ENCODE measurements at places on chromosomes 6 and 20.

DNA sequence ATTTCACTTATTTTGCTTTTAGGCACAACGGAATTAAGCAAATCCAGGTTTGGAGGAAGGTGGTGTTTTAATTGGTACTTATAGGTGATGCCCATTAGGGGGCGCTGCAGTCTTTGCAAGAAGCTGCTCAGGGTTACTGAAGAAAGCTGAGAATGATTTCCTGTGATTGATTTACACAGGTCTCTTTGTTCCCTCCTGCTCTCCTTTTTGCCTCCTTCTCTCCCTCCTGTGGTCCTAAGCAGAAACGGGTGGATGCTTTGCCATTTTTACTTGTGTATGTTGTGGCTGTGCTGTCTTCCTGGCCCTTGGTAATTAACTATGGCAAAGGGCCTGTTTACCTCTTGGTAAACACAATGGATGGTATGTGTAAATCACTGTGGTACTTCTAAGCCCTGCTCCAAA is 97.8 kb downstream of the ANKS1A start:
- peak; percentile 83 for DNase-seq

- no peak for DNase-seq
Observed at GRCh38 chr20:63678667-63679465, 17.6 kb upstream of the TNFRSF6B start.

GRCh38 chr20:36571564-36572504 is 1.6 kb upstream of the TGIF2 start:
- DNase-seq, result no peak

DNA sequence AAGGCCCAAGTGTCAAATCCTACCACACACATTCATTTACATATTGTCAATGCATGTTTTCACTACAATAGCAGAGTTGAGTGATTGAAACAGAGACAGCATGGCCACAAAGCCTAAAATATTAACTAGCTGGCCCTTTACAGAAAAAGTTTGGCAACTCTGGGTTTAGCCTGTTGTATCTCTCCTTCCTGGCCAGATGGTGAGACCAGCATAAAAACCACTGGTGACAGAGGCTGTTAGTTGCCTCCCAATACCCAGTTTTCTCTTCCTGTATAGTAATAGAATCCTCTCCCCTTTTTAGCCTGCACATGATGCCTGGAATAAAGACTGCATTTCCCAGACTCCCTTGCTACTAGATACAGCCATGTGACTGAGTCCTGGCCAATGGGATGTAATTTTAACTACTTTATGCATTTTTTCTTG is 100.0 kb upstream of the TAB2 start:
- DNase-seq, result no peak

- DNase-seq, result no peak
Observed at GRCh38 chr6:14142063-14142450, 24.5 kb downstream of the CD83 start.

DNA sequence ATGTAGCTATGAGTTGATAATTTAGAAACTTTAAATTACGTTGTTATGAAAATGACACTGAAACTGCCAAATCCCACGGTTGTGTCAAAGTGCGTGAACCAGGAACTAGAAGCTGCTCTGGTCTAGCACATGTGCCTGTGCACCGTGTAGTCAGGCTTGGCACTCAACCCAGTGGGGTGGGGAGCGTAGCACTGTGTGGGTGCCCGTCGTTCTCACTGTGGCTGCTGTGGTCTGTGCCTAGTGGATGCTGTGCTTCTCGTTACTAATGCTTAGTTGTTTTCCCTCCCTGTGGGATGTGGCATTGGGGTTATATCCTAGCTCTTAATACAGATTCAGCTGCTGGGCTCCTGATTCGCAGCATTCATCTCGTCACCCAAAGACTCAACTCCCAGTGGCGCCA is 46.2 kb upstream of the ADIG start:
- DNase-seq, result no peak

DNA sequence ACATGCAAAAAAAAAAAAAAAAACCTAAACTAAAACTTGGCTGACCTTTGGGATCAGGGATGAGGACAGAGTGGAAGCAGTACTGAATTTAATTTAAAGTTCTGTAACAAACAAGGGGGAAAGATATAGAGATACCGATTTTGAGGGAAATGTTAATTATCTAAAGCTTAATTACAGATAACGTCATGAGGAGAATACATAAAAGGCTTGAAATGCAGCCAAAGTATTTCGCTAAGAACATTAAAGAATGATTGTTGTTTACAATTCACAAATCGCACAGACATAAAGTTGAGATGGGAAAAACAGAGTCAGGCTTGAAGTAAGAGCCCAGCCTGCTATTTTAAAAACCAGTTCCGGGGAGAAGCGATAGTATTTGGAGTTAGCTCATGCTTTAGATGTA is 208.0 kb upstream of the SASH1 start:
- no peak for DNase-seq

- DNase-seq, result peak; percentile 41
Observed at GRCh38 chr6:136066005-136066404, 184.1 kb downstream of the MTFR2 start.

- DNase-seq, result no peak
Observed at GRCh38 chr6:115972679-115973078, 88.0 kb downstream of the FRK start.

GRCh38 chr20:37207171-37207570 is 27.8 kb upstream of the MROH8 start:
- no peak for DNase-seq

- no peak for DNase-seq
Observed at GRCh38 chr6:36787210-36787609, 52.0 kb downstream of the CPNE5 start.

DNA sequence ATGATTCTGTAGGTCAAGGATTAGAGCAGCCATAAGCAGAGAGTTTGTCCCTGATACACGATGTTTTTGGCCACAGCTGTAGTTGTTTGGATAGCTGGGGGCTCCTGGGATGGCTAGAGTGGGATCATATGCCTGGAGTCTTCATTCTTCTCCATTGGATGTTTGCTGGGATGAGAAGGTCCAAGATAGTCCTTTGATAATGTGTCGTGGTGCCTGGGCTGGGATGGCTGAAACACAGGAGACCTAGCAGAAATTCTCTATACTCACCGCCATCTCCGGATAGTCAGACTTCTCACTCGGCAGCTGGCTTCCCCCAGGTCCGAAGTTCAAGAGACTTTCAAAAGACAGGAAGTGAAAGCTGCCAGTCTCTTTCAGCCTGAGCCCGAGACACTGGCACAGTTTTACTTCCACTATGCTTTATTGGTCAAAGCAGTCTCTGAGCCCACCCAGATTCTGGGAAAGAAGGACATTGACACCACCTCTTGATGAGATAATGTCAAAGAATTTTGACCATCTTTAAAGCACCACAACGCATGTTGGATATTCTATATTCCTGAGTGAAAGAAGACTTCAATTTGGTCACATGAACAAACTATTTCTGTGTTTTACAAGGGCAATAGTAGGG is 16.0 kb downstream of the MARCKS start:
- DNase-seq, result no peak

GRCh38 chr6:169960886-169961611 is 209.6 kb downstream of the ERMARD start:
- DNase-seq, result no peak

DNA sequence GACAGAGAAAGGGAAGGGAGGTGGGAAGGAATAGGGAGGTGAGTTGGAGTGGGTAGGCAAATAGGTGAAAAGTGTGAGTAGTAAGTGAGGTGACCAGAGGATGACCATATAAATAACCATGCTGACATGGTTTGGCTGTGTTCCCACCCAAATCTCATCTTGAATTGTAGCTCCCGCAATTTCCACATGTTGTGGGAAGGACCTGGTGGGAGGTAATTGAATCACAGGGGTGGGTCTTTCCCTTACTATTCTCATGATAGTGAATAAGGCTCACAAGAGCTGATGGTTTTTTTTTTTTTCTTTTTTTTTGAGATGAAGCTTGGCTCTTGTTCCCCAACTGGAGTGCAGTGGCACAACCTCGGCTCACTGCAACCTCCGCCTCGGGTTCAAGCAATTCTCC is 21.5 kb upstream of the SMIM13 start:
- no peak for DNase-seq

DNA sequence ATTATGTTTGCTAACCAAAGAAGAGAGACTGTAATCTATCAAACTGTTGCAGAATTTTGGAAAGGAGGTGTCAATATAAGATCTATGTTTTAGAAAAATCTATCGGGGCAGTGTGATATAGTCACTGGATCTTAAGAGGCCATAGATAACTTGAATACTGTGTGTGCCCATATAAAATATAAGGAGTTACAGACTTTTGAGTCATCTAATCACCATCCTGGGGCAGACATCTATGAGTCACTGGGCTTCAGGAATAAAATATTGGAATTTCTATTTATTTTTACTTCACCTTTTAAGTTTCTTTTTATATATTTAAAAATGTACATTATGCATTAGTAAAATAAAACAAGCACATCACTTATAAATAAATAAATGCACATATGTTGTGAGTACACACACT is 509.3 kb upstream of the MAN1A1 start:
- peak; percentile 48 for DNase-seq

DNA sequence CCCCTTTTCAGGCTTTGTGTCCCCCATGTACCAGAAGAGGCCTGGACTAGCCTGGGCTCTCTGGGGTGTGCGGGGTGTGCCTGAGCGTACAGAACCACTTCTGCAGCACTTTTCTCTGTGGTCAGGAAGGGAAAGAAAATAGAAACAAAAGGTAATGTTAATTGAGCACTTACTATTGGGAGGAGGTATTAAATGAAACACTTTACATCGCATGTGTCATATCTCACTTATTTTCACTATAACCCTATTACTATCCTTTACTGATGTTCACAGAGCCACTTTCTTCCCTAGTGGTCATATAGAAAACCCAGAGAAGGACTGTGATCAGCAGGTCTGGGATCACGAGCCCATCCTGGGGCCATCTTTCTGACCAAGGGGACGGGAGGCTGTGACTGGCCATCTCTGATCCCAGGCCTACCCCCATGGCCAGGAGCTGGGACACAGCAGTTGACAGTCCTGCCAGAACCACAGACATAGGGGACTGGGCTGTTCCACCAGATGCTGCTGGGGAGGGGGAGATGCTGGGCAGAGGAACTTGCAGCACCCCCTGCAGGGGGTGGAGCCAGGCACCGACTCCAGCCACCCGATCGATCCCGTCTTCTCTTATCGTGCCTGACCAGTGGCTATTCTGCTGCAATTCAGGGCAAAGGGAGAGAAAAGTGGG is 107.6 kb downstream of the VEGFA start:
- no peak for DNase-seq

- DNase-seq, result no peak
Observed at GRCh38 chr20:6070829-6071695, 17.2 kb upstream of the LRRN4 start.

DNA sequence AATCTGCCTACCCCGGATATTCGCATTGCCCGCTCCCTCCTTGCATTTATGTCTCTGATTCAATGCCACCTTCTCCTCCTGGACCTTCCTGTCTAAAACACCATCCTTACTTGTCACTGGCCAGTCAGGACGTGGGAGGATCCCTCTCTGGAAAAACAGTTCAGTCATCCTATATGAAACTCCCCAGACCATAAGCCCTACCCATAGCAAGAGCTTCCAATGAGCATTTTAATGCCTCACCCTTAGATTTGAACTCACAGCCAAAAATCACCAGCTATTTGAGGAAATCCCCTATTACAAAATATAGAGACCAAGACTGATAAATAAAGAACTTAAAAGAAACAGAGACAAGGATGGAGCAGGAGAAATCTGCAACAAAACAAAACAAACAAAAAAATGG is 86.4 kb downstream of the SHLD1 start:
- no peak for DNase-seq

- DNase-seq, result no peak
Observed at GRCh38 chr20:38226553-38226952, 34.0 kb downstream of the KIAA1755 start.

GRCh38 chr20:31871618-31871954 is 1.2 kb downstream of the TTLL9 start:
- no peak for DNase-seq

DNA sequence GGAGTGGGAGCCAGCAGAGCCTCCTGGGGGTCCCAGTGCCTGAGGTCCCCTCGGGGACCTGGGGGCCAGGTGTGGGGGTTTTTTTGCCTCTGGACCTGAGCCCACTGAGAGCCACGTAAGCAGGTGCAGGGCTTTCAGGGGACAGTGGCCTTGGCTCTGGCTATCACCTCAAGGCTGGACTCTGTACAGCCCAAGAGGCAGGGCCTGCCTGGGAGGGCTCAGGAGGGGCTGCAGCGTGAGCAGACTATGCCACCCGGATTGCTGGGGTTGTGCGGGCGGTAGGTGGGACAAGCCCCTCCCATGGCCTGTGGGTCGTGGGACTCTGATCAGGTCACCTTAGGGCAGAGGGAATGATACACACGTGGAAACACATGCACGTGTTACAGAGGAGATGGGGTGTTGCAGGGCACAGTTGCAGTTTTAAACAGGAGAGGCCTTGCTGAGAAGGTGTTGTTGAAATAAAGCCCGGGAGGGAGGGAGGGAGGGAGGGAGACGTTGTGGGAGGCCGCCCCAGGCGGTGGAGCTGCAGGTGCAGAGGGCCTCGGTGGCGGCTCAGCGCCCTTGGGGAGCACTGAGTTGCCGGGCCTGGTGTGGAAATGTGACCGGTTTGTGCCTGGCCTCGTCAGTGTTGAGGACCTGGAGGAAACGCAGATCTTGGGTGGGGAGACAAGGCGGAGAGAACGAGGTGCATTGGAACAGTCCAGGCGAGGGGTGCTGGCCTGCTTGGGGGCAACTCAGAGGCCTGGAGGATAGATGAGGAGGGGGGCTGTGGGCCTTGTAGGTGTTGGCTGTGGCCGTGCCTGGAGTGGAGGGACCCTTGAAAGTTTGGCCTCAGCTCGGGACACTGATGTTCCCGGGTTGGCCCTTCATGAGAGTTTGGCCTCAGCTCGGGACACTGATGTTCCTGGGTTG is 2.3 kb downstream of the TCEA2 start:
- DNase-seq, result no peak

DNA sequence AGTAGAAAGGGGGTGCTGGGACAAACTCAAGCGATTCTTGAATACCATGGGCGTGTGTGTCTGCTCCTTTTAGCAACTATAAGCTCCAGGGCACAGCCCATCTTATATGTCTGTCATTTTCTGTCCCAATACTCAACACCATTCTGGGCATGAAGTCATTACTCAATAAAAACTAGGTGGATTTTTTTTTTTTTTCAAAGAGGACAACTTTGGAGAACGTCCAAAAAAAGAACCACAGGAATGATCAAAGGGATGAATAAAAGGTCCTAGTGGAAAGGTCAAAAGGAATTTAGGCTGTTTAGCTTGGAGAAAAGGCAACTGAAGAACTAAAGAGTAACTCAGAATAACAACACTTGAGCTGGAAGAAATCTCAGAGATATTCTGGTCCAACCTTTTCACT is 24.4 kb downstream of the UQCC1 start:
- peak; percentile 79 for DNase-seq
